ENCODE measurements at places on chromosomes 3 and 15.

GRCh38 chr3:180762866-180763265, 83.6 kb upstream of the CCDC39 start:
- no peak for DNase-seq

- DNase-seq, result no peak
Observed at GRCh38 chr3:119571230-119571629, 8.1 kb upstream of the ADPRH start.

DNA sequence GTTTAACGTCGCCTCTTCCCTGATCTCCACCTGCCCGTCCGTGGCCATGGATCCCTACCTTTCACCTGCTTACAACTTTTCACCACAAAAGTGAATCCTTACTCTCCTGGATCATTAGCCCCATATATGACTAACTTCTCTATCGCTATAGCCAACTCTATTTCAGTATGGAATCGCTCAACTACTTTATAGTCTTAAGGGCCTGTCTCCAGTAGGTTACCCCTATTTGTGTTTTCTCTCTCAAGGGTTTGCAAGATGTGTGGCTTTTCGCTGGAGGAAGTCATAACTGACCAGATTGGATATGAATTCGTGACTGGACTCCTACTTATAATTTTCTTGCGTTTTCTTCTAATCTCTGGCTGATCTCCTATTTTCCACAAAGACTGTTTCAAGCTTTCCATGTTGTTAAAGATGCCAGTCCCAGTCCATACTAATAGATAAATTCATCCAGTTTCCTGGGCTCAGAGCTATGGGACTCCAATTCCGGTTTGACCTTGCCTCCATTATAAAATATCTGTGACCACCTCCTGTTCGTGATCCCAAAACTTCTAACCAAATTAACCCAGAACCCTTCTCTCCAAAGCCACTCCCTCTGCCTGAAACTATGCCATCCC, 1.3 kb upstream of the STAG1 start:
- DNase-seq, result peak; percentile 28

GRCh38 chr15:66071921-66072295, 181.6 kb downstream of the MEGF11 start:
- no peak for DNase-seq

DNA sequence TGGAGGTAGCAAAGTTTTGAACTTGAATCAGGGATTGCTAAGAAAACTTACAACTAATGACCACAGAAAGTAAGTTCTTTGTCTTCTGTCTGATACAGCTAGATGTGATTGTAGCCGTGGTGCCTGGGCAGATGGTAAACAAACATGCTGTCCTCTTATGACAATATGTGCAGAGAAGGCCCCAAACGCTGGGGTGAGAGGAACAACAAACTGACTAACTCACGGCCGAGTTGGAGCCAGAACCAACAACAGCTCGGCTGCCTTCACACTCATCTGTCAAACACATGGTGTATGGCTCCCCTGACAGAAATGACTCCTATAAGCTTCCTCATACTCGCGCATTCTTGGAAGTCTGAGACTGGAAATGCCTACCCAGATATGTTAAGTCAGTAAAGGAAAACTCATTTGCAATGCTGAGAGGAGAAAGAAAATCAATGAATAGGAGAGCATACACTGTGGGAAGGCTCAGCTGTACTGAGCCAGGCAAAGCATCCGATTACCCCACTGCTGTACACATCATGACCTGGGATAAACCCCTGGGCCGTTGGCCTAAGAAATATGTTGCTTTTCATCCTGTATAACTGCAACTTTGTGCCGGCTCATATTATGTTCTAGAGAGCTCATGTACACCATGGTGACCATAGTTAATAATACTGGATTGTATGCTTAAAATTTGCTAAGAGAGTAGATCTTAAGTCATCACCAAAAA, 5.7 kb downstream of the THBS1 start:
- no peak for DNase-seq

DNA sequence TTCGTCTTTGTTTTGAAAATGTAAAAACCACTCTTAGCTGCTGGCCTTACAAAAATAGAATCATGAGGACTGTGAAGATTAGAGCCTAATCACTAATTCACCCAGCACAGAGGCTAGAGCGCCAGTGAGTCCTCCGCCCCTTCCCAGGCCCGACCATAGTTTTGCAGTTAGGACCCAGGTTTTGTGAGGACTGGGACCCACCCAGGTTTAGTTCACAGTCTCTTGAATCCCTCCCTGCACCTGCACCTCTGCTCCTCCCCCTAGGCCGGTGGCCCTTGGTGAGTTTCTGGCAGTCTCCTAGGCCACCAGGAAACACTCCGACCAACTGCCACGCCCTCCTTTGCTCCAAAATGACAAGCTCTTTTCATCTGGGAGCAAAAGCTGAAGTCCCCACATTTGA, 136.0 kb upstream of the CCDC54 start:
- DNase-seq, result peak; percentile 37

DNA sequence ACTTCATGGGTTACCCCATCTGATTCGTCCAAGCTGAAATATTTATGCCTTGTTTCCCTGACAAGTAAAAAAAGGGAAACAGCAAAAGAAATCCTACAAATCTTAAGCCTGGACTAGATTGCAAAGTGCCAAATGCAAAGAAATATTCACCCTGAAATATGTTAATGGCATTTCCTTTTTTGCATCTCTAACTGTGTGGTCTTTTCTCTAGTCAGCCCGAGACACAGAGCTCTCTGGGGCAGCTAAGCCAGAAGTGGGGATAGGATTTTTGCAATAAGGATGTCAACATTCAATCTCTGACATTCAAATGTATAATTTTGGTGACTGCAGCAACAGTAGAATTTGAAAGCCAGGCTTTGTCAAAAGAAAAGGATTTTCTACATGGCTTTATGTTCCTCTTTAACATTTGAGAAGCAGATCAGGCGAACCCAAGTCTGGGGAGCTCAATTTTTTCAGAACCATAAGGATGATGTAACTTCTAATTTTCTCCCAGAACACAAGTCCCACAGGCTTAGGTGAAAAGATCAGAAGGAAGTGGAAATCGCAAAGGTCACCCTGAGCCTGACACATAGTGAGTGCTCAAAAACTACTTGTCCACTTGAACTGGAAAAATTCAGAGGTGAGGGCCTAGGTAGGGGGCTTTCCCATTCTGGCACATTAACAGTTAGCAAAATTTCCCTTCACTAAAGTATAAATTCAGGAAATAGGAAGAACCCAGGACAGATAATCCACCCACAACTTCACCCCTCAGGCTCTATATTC, 28.2 kb upstream of the KCNMB3 start:
- no peak for DNase-seq

- DNase-seq, result no peak
Observed at GRCh38 chr15:65050270-65050669, 5.1 kb downstream of the SLC51B start.

DNA sequence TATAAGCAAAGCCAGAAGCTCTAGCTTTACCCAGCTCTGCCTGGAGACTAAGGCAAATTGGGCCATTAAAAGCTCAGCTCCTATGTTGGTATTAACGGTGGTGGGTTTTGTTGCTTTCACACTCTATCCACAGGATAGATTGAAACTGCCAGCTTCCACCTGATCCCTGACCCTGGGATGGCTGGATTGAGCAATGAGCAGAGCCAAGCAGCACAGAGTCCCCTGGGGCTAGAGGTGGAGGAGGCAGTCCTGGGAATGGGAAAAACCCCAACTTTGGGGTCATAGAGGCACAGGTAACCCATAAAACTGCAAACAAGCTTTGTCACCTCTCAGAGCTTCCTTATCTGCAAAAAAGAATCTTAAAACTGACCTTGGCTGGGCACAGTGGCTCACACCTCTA, 6.6 kb downstream of the RHO start:
- no peak for DNase-seq

- no peak for DNase-seq
Observed at GRCh38 chr15:74580538-74581350, 34.9 kb upstream of the CLK3 start.

- no peak for DNase-seq
Observed at GRCh38 chr3:99544786-99545281, 93.6 kb upstream of the COL8A1 start.

GRCh38 chr3:138547342-138547975, 46.6 kb downstream of the CEP70 start:
- no peak for DNase-seq

GRCh38 chr3:73621388-73621787, 3.4 kb downstream of the PDZRN3 start:
- DNase-seq, result no peak

GRCh38 chr3:49388289-49388820, 23.4 kb downstream of the RHOA start:
- DNase-seq, result no peak

GRCh38 chr3:141151439-141151838, 80.2 kb upstream of the PXYLP1 start:
- DNase-seq, result no peak

- DNase-seq, result no peak
Observed at GRCh38 chr15:65211482-65211982, 259 bp upstream of the CILP start.

DNA sequence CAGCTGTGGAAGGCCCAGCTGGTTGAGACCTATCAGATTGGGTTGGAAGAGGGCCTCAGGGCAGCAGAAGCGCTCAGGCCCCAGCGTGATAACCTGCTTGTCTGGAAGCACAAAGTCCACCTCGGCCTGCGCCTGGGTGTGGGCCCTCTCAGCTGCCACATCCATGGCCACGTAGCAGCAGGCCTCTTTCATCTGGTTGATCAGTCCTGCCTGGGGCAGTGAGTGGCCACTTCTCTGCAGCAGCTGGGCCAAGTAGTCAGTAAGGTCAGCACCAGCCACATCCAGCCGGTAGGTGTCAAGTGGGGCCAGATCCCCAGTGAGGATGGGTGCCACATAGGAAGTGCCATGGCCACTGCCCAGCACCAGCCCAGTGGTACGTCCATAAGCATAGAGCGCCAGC, 3.9 kb upstream of the CAMKV start:
- no peak for DNase-seq

DNA sequence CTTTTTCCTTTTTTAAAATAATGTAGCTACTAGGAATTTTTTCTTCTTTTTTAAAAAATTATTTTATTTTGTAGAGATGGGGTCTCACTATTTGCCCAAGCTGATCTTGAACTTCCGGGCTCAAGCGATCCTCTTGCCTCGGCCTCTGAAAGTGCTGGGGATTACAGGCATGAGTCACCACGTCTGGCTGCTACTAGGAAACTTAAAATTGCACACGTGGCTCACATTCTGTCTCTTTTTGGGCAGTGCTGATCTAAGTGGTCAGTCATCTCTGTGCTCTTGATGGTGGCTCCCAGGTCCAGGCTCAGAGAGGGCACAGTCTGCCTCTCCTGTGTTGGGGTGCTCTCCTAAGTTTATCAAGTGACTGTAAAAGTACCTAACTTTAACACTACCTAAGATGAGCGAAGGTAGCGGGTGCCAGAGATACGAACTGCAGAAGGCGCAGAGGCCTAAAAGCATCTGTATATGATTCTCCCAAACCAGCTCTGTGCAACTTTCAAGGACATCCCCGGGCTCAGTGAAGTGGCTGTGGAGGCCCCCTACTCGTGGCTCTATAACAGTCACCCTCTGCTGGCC, 52.9 kb upstream of the SEC13 start:
- no peak for DNase-seq

- no peak for DNase-seq
Observed at GRCh38 chr3:35254917-35255316, 384.4 kb upstream of the ARPP21 start.

- DNase-seq, result no peak
Observed at GRCh38 chr3:197472151-197472550, 83.6 kb downstream of the BDH1 start.

GRCh38 chr3:105014631-105015030, 352.1 kb upstream of the ALCAM start:
- DNase-seq, result no peak

DNA sequence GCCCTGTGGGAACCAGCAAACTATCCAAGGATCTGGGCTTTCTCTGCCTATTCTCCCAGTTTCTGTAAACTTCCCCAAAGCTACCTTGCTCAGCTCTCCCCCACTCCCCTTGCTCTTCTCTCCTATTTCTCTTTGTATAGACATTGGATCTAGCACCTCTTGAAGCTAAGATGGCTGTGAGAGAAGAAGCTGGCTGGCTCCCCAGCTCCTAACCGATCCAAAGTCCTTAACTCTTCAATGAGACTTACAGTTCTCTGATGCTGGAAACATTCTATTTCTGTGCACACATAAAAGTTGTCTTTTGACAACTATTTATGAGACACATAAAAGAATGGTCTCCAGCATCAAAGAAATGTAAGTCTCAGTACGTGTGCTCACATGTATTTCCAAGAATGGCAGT, 70.6 kb upstream of the C3orf80 start:
- no peak for DNase-seq

- DNase-seq, result peak; percentile 74
Observed at GRCh38 chr3:133821767-133822638, 16.4 kb downstream of the SRPRB start.

- no peak for DNase-seq
Observed at GRCh38 chr3:29926378-29926777, 645.5 kb downstream of the RBMS3 start.

DNA sequence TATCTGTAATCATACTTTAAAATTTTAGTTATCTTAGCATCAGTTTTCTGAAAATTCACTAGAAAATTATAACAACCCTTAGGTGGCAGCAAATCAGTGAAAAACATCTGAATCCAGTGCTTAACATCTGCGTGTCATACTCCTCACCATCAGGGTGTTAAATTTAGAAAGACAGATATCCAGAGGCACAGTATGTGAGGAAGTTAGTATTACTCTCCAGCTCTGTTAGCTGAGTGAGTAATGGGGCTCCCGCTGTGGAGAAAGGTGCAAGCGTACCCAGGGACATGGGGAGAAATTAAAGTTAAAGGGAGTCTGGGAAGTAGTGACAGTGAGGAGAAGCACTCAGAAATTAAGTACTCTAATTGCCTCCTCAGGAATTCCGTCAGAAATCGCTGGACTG, 50.9 kb downstream of the CEP63 start:
- no peak for DNase-seq

DNA sequence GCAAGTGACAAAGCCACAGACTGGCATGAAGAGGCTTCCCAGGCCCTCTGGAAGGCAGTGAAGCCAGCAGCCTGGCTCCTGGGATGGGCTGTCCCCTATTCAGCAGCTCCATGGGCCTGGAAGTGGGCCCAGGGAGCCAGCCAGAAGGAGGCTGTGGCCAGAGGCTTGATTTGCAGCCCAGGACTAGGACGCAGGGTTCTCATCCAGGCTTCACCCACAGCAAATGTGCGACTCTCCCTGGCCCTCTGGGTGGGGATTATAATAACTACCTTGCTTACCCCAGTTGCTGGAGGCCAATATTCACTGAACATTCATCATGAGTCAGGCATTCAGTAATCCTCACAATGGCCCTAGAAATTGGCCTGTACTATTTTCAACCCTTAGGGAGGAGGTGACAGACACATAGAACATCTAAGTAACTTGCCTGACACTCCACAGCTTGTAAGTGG, 24.6 kb upstream of the SRP14 start:
- no peak for DNase-seq
